ENCODE measurements at places on chromosomes 12 and 14.

DNA sequence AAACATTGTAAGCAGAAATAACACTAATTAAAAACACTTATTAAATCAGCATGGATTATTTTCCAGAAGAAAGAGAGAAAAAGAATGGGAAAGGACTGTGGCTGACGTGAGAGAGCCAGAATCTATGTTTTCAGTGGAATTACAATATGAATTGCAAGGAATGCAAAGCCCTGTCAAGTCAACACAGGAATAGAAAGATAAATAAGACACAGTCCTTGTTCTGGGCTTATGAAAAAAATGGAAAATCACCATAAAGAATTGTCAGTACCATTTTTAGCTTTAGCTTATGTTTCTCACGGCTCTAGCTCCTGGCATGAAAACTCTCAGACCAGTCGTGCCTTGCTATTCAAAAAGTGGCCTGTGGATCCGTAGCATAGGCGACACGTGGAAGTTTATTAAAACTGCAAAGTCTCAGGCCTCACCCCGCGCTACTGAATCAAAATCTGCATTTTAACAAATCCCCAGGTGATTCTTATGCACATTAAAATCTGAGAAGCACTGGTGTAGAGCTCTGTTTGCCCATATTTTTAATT lies 549.1 kb downstream of the RPS29 start:
- no peak for DNase-seq

DNA sequence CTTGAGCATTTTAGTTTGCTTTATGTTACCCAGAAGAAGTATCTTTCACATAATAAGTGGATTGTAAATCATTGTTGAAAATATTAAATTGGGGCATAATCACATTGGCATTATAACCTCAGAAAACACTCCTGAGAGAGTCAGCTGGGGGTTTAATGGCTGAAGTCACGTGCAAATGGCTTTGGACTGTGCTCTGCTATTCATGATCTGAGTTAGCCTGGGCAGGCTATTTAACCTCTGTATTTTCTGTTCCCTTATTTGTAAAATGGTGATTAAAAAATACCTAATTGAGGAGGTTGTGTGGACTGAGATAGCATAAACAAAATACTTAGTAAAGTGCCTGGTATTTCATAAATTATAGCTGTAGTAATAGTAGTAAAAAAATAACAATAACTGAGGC lies 24.9 kb downstream of the KCNA5 start:
- DNase-seq, result no peak

GRCh38 chr14:22837750-22838538 lies 1.6 kb downstream of the MMP14 start:
- DNase-seq, result peak; percentile 52

- DNase-seq, result no peak
These were observed 1104.1 kb upstream of the TMEM132C start for GRCh38 chr12:127162902-127163301.

GRCh38 chr12:31325524-31325875 lies 450 bp downstream of the SINHCAF start:
- peak; percentile 70 for DNase-seq

- no peak for DNase-seq
These were observed 896.4 kb downstream of the BCL11B start for GRCh38 chr14:98375566-98375965.
